Naive thymus-derived CD4-positive, alpha-beta T cell (primary cell): ENCODE measurements at places on chromosomes 7 and 10. TPM values are rescaled to one million over a fixed set of nuclear protein-coding genes. Genes with fewer than 3 reads are reported as not detected.

The HKDC1 gene
- 4.8 TPM for total RNA-seq

The INTS15 gene
- 45.8 TPM for total RNA-seq

The SFRP5 gene
- total RNA-seq: 0.46 TPM

The PKD2L1 gene
- total RNA-seq: not detected

The RBP4 gene
- total RNA-seq: not detected

The ANAPC16 gene
- 105 TPM for total RNA-seq

The SNCG gene
- not detected for total RNA-seq

The ASIC3 gene
- total RNA-seq: 17.7 TPM

The CEP41 gene
- total RNA-seq: 12.6 TPM

The MYO1G gene
- 107 TPM for total RNA-seq

The PHKG1 gene
- 9.4 TPM for total RNA-seq

The TMEM184A gene
- 0.05 TPM for total RNA-seq

The ACHE gene
- total RNA-seq: 0.22 TPM

The CALN1 gene
- not detected for total RNA-seq

The CYP3A7 gene
- total RNA-seq: not detected in 2 replicates

The ATOH7 gene
- total RNA-seq: not detected

The WASL gene
- 14.3 TPM for total RNA-seq

The ZFAND4 gene
- 29.5 TPM for total RNA-seq

The H2BK1 gene
- 6.4 TPM for total RNA-seq

The PRR15 gene
- not detected for total RNA-seq

The TWIST1 gene
- not detected for total RNA-seq

The SLC39A12 gene
- not detected in 2 replicates for total RNA-seq

The FIS1 gene
- total RNA-seq: 121 and 124 TPM in 2 replicates

The C10orf143 gene
- total RNA-seq: 2.6 and 4.0 TPM in 2 replicates

The CYP3A4 gene
- not detected for total RNA-seq

The HYAL4 gene
- total RNA-seq: not detected

The PTPRN2 gene
- 1.3 TPM for total RNA-seq

The TMEM213 gene
- total RNA-seq: not detected

The KIN gene
- 8.7 TPM for total RNA-seq

The DPP6 gene
- total RNA-seq: not detected

The PRPS1L1 gene
- total RNA-seq: not detected

The CYP2C19 gene
- not detected for total RNA-seq

The TSPAN12 gene
- total RNA-seq: not detected

The PTN gene
- not detected for total RNA-seq

The MOSPD3 gene
- 54.9 and 57.8 TPM in 2 replicates for total RNA-seq

The GPR85 gene
- total RNA-seq: not detected

The DYDC1 gene
- total RNA-seq: not detected

The MYH16 gene
- not detected in 2 replicates for total RNA-seq

The PLAC9 gene
- total RNA-seq: not detected

The SH2D4B gene
- total RNA-seq: 0.14 TPM

The SEMA3D gene
- not detected for total RNA-seq
